ENCODE measurements at places on chromosomes 5 and 9. TPM values are rescaled to one million over a fixed set of nuclear protein-coding genes. Genes with fewer than 3 reads are reported as not detected.

DNA sequence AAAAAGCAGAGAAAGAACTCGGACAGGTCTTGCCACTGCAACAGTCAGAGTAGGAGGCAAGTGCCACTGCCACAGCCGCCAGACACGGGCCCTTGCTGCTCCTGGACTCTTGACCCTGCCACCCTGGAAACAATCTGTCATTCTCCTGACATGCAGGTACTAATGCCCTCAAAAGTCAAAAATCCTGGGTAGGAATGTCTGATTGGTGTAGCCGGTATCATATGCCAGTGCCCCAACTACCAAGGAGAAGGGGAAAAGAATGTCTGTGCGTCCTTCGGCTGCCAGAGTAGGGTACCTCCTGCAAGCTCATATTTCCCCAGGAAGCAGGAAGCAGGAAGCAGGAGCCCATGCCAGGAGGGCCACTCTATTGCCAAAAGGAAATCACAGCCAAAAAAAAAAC lies 30.5 kb upstream of the F2RL1 start:
- DNase-seq, result no peak

GRCh38 chr5:148806520-148806931 lies 19.9 kb upstream of the ADRB2 start:
- no peak for DNase-seq

DNA sequence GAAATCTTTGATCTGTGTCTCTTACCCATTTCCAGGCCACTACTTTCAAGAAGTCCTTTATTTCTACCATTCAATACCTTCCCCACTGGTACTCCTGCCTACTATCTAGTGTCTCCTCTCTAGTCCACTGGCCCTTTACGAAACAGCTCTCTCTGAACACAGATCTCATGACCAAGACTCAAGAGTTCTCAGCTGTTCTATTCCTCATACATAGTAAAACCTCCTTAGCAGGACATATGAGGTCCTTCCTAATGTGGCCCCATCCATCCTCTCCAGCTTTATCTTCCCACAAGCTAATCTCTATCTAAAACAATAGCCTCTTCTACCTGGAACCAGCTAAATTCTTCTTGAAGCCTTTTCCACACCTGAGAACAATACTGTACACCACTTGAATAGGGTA lies 2.6 kb downstream of the TEX10 start:
- DNase-seq, result no peak

DNA sequence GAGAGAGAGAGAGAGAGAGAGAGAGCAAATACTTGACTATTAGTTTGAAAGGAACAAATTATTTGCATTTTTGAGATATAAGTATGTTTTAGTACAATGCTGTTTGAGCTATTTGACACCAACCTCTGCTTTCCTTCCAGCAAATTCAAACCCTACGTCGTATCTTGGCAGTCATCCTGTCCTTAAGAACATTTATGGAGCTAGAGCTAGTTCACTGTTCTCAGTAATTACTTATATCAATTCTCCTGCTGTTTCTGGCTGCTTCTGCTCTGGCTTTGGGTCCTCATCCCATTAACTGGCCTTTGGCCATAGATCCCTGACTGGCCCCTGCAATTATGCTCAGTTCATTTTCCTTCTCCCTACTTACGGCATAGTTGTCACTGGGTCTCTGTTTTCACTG lies 19.9 kb upstream of the ERAP2 start:
- DNase-seq, result no peak

- DNase-seq, result no peak
Measured at GRCh38 chr9:78892182-78892581, 595.3 kb downstream of the PSAT1 start.

DNA sequence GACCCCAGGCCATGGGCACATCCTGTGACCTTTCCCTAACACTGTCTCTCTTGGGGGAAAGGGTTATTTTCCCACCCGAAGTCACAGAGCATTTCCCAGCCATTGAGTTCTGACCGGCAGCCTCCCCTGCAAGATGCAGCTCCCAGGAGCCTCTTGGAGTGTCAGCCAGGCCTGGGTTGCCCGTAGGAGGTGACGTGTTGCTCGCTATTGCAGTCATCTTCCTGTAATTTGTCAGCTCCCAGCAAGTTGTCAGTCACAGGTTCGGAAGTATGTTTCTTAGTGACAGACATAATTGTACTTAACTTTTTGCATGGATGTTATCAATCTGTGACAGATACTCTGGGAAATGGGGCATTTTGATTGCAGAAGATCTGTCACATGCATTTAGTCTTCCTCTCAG lies 74.5 kb downstream of the MVB12B start:
- DNase-seq, result peak; percentile 38

GRCh38 chr9:92749071-92749933 lies 15.3 kb downstream of the BICD2 start:
- DNase-seq, result peak; percentile 71

GRCh38 chr9:128972956-128973355 lies 25.5 kb downstream of the NUP188 start:
- DNase-seq, result no peak

GRCh38 chr5:139676406-139676805 lies 28.3 kb downstream of the CXXC5 start:
- no peak for DNase-seq

DNA sequence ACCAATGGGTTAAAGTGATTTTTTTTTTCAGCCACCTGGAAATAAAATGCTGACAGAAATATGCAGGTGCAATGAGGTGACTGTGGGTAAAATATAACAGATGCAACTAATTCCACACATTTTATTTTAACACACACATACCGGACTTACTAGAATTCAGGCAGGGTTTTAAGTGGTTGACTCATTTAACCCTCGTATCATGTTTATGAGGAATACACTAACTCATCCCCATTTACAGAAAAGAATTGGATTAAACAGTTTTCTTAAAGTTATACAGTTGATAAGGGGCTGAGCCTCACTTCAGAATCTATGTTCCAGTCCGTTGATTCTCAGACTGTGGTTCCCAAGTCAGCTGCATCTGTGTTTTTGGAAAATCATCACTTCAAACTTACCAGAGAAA lies 207.5 kb downstream of the CHSY3 start:
- no peak for DNase-seq

GRCh38 chr5:153539983-153540382 lies 49.5 kb downstream of the GRIA1 start:
- no peak for DNase-seq

DNA sequence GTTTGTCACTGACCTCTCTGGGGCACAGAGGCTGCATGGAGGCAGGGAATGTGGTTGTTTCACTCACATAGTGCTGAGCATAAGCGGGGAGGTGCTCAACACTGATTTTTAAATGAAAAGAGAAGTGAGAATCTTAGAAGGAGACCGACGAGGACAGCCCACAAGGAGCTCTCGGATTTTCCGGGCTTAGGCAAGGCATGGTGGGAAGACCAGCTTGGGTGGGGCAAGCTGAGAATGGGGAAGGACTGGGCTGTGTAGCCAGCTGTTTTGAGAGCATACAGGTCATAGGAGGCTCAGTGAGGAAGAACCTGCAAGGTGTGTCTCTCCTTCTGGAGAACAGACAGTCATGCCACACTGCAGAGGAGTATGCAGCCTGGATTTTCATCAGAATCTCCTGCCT lies 86.0 kb upstream of the TNFSF8 start:
- no peak for DNase-seq

GRCh38 chr9:7507026-7507425 lies 292.6 kb downstream of the DMAC1 start:
- DNase-seq, result no peak

GRCh38 chr5:154273028-154273617 lies 82.6 kb downstream of the GALNT10 start:
- DNase-seq, result no peak

DNA sequence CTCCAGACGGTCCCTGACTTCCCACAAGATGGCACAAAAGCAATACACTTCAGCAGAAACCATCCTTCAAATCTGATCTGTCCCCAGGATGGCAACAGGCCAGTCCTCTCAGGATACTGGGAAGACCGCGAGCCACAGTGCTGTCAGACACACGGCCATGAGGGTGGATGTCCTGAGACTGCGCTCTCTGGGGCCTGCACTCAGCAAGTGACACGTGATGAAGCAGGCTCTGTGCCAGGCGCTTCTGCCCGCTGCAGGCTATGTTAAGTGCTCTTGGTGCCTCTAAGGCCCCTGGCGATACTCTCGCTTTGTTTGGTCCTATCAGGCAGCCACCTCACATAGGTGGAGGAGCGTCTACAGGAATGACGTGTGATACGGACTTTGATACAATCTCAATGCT lies 7.1 kb downstream of the BRD9 start:
- DNase-seq, result peak; percentile 64

GRCh38 chr9:100277166-100277979 lies 75.4 kb downstream of the TEX10 start:
- no peak for DNase-seq

- DNase-seq, result no peak
Measured at GRCh38 chr5:116626945-116627679, 52.5 kb upstream of the SEMA6A start.

GRCh38 chr5:134084570-134084969 lies 29.9 kb upstream of the TCF7 start:
- DNase-seq, result peak; percentile 18

DNA sequence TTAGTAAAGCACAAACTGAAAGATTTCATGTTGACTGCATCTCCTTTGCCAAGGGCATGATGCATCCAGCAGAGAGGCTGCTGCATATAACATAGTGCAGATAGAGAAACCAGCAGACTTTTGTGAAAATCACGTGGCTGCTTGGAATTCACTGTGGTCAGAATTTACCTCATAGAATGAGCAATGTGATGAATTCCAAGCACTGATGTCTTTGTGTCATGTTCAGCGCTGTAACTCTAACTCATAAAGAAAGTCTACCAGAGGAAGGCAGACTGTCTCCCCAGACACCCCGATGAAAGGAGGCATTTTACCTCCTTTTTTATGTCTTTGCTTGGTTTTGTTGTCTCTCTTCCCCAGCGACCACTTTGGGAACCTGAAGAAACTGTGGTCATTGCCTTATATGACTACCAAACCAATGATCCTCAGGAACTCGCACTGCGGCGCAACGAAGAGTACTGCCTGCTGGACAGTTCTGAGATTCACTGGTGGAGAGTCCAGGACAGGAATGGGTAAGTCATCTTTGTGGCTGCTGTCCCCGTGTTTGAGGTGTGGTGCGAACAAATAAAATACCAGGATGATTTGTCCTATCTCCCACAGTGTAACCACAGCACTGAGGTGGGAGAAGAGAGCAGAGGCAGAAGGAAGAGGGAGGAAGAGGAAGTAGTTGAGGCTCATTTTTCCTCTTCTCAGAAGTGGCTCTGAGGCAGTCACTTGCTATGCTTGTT lies 42.0 kb downstream of the ITK start:
- no peak for DNase-seq

DNA sequence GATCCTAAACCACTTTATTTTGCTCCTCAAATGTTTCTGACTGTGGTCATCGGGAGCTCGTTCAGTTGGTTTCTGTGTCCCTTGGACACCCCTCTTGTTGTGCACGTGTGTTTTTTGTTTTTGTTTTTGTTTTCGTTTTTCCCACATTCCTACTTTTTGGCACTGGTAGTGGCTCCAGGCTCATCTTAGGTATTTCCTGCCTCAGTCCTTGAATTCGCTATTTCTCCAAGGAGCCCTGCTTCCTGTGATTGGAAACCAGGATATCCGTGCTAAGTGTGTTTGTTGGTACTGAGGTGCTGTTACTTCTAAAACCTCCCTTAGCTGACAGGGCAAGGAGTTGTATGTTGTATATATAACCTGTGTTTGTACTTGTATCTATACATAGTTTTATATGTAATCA lies 5.9 kb downstream of the HMCN2 start:
- DNase-seq, result no peak

- DNase-seq, result no peak
Measured at GRCh38 chr5:158033076-158033475, 174.1 kb upstream of the CLINT1 start.

DNA sequence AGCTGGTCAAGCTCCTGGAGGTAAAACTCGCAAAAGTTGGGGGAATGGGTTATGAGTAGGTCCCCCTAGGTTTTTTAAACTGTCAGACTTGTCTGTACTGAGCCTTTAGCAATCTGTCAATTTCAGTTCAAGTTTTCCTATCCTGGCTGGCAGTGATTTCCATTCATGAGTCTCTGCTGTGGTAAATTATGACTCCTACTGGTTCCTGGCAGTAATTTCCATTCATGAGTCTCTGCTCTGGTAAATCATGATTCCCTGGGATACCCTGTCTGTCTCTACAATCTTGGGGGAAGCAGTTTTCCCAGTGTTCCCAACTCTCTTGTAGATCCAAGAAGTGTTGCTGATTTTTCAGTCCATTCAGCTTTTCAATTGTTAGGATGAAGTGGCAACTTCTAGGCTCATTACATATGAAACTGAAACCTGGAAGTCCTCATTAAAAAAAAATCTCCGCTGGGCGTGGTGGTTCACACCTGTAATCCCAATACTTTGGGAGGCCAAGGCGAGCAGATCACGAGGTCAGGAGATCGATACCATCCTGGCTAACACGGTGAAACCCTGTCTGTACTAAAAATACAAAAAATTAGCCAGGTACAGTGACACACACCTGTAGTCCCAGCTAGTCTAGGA lies 91.3 kb upstream of the GPBP1 start:
- no peak for DNase-seq

Gene RASGRF2
- total RNA-seq, result 5.1 TPM

Gene SHISAL2B
- total RNA-seq, result not detected

Gene BAAT
- 0.09 TPM for total RNA-seq

Gene RAPGEF1
- 74.5 TPM for total RNA-seq

Gene GPX8
- total RNA-seq, result 49.9 TPM

Gene PLPP7
- total RNA-seq, result 8.9 TPM

Gene HSPB3
- 27.4 TPM for total RNA-seq

All from posterior vena cava (tissue), 2 donors.